NCI-H1436 treated with DMSO at 0.1 percent for 48 hours (cell line): ENCODE measurements at places on chromosomes 12 and 14.

- DNase-seq: no peak
Observed at GRCh38 chr12:131537267-131537958, 173.5 kb upstream of the SFSWAP start.

- no peak for DNase-seq
Observed at GRCh38 chr12:51524386-51524901, 66.6 kb upstream of the SCN8A start.

GRCh38 chr12:107236824-107237511, 143.6 kb upstream of the CRY1 start:
- DNase-seq: no peak

DNA sequence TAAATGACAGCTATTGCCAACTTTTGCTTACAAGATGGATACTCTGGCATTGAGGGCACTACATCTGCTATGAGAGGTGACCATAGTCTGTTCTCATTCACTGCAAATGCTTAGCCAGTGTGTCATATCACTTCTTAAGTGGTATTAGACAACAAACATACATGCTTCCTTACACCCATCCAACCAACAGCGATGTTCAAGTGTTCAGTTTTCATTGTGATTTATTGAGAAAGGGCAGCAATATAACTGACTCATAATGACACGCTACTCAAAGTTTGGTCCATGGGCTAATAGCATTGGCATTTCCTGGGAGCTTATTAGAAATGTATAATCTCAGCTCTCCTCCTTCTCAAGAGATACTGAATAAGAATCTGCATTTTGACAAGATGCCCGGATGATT, 181.7 kb downstream of the NPAS3 start:
- DNase-seq: no peak

- no peak for DNase-seq
Observed at GRCh38 chr14:59177262-59177661, 11.2 kb upstream of the DAAM1 start.

GRCh38 chr12:39986674-39987073, 119.2 kb downstream of the SLC2A13 start:
- no peak for DNase-seq

- no peak for DNase-seq
Observed at GRCh38 chr12:32647275-32647674, 31.8 kb upstream of the DNM1L start.

DNA sequence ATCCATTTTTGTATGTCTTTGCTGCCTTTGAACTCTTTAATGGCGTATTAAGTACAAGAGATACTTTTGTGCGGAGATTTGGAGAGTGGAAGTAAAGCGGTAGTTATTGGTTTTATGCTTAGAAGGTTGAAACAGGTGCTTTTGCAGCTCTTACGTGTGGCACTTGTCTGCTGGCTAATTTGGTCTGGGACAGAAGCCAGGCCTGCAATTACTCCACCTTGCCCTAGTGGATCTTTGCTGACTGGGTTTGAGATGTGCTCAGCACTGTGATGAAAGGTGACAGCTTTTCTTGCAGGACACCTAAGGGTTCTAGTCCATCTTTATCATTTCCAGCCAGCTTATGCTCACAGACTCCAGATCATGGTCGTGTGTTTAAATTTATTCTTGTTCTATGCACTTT, 252.5 kb downstream of the RPL10L start:
- peak; percentile 73 for DNase-seq

GRCh38 chr14:32087173-32087861, 10.2 kb downstream of the ARHGAP5 start:
- DNase-seq: no peak

- no peak for DNase-seq
Observed at GRCh38 chr12:107684029-107684795, 1.4 kb upstream of the PWP1 start.

GRCh38 chr14:28759653-28760313, 6.8 kb upstream of the FOXG1 start:
- no peak for DNase-seq

DNA sequence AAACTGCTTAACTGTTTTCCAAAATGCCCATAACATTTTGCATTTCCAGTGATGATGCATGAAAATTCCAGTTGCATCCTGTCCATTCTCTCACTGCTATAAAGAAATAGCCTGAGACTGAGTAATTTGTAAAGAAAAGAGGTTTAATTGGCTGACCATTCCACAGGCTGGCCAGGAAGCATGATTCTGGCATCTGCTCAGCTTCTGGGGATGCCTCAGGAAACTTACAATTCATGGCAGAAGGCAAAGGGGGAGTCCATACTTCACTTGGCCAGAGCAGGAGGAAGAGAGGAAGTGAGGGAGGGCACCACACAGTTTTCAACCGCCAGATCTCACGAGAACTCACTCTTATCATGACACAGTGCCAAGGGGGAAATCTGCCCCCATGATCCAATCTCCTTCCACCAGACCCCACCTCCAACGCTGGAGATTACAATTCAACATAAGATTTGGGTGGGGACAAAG, 18.2 kb upstream of the CLEC2D start:
- no peak for DNase-seq

GRCh38 chr12:2256453-2256852, 203.7 kb downstream of the CACNA1C start:
- DNase-seq: no peak

DNA sequence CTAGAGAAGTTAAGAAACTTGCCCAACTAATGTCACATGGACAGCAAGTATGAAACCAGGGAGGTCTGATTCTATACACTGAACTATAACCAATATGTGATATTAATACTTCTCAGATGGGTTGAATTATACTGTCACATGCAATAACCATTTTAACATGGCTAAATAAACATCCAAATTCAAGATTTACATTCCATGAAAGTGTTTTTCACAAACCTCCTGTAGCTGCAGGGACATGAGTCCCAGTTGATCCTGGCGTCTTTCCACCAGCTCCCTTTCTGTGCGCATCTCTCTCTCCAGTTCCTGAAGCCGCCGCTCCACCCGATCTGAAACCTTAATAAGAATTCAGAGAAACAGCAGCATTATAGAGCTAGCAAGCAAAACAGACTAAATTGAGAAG, 79.0 kb downstream of the CEP128 start:
- DNase-seq: no peak

GRCh38 chr14:50854521-50854920, 17.3 kb upstream of the ABHD12B start:
- no peak for DNase-seq

GRCh38 chr12:113048716-113049127, 7.8 kb upstream of the DTX1 start:
- DNase-seq: no peak

DNA sequence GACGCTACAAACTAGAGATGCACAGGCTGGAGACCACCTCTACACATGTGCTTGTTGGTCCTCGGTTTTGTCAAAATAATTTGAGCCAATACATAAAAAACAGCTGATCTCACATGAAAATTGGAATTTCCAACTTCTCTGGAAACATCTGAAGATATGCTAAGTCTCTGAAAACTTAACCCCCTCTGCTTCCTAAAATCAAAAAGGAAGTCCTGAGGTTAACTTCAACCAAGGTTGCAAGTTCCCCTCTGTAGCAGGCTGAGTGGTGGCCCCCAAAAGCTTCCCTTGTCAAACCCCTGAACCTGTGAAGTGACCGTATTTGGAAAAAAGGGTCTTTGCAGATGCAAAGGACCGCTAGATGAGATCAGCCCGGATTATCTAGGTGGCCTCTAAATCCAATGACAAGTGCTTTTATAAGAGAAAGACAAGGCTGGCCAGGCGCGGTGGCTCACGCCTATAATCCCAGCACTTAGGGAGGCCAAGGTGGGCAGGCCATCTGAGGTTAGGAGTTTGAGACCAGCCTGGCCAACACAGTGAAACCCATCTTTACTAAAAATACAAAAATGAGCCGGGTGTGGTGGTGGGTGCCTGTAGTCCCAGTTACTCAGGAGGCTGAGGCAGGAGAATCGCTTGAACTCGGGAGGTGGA, 32.0 kb upstream of the VPS37B start:
- DNase-seq: no peak

DNA sequence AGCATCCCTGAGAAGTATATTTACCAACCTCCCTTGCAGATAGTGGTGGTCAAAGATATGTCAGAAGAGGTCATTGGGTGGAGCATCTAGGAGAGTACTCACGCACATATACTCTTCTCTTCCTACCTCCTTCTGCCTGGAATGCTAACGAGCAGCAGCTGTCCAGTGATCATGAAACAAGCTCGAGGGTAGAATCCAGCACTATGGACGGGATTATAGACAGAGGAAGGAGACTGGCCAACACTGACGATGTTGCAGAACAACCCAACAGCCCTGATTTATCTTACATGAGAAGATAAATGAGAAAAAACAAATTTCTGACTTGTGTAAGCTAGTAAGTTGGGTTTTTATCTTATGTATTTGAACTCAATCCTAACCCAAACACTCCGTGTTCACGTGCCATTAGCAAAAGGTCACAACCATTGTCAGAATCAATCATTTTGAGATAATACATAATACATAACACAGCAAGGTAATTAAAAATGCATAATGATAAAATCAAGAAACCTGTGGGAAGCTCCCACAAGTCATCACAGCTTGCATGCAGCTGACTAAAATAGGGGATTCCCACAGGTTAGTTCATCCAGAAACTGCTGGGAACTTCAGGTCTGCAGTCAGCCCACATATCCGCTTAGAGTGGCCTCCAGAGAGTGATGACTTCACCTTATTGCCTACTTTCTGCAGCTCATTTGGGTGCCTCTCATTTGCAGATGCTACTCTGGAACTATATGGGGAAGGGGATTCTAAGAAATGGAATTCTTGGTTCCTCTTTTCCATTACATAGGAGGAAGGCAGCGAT, 36.3 kb upstream of the STK38L start:
- no peak for DNase-seq

GRCh38 chr14:24332268-24332993, 2.4 kb downstream of the ADCY4 start:
- DNase-seq: no peak

DNA sequence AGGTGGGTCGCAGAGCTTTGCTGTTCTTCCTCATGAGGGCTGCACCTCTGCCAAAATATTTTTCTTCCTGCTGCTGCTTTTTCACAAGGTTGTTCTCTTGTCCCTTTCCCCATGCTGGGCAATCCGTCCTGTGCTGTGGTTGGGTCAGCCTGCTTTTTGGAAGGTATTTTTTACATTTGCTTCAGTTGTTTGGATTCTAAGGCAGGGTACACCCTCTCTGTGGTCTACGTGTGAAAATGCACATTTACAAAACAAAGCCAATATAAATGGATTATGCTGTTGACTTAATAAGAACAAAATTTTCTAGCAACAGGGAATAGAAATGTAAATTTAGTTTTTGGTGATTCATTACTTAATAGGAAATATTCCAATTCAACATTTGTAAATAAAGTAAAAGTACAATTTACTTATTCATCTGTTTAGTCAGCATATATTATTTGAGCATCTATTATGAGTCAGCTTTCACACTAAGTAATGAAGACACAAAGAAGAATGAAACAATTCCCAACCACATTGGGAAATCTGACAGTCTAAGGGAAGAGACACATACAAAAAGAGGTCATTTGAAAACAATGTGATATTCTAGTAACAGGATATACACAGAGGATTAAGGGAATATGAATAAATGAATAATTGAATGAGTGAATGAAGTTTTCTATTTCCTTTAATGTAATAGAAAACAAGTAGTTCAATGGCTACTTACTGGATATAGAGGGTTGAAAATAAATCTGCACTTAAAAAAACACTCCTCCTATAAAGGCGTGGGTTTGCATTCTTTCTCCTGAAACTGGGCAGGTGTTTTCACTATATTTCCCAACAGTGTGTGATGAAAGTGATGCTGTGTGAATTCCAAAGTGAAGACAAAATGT, 94.6 kb upstream of the PRICKLE1 start:
- DNase-seq: no peak

DNA sequence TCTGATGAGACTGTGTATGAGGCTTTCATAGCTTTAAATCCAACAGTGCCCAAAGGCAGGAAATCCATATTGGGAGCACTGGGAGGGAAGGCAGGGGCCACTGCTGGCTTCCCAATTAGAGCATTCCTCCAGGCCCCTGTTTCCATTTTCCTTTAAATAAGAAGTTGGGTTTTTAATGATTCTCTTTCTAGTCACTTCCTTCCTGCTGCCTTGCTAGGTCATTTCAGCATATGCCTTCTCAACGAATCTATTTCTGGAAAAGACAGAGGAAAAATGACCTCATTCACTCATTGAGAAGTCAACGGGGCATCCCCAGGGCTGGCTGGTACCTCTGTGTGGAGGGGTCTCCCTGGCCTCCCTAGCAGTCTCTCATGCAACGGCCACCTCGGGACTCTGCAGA, 43.5 kb downstream of the IGF1 start:
- no peak for DNase-seq

DNA sequence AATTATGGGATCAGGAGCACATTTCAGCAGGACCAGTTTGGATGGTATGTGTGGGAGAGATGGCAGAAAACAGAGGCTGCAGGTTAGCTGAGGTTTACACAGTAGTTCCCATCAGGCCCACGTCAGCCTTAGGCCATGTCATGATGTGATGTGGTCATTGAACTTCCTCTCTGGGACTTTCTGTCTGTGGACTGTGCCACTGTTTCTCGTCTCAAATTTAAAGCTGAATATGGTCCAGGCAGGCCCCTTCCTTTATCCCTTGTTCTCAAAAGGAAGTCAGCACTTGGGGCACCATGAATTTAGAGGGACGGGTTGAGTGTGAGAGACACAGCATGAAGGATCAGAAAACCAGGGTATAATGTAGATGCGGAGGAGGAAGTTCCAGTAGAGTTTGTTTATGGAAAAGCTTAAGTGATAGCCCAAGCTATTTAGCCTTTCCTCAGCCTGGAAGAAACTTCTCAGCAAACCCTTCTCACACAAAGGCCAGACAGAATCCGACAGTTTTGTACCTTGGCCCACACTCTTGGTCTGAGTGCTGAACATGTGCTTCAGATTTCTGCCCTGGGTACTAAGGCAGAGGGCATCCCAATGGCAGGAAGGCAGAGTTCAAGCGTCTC, 3.6 kb upstream of the IGFBP6 start:
- no peak for DNase-seq

DNA sequence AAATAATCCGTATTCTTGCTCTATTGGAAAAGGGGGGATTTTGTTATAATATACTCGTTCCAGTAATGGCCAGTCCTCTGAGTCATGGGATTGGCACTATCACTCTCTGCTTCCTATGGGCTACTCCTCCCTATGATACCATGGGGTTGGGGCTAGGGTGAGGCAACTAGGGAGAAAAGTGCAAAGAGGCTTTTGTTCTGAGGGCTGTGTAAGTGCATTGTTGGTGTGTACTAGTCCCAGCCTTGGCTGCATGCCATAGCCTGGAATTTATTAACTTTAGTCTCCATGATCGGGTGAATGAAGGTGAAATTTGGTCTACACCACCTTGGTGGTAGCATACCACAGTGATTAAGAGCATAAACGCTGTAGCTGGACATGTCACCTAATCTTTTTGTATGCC, 247.6 kb downstream of the RPAP3 start:
- DNase-seq: no peak

GRCh38 chr12:26773313-26774104, 59.5 kb downstream of the ITPR2 start:
- DNase-seq: no peak

DNA sequence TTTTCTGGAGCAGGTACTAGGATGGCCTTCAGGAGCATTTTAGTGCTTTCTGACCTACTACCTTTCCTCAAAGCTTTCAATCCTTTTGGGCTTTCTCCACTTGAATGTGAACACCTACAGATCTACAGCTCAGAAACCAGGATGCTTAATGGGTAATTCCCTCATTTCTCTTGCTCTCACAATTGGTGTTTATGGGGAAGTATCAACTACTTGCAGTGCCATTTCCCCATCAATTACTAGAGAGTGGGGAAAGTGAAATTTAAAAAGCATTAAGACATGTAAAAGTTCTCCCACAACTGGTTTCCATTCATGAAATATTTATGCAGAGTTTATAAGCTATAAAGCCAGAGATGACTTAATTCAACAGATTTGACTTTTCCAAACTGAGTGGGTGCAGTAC, 2.1 kb upstream of the YY1 start:
- no peak for DNase-seq
